Liver (tissue), 10 donors: ENCODE measurements at places on chromosomes 11 and 22. TPM values are rescaled to one million over a fixed set of nuclear protein-coding genes. Genes with fewer than 3 reads are reported as not detected.
A peak's percentile ranks its signal among the peaks of the same experiment; 100 is the strongest.

Gene TRIM48
- total RNA-seq, result not detected

Gene TAGLN
- 168 TPM for total RNA-seq

Gene C11orf52
- 5.1 TPM for total RNA-seq

Gene SSTR3
- not detected for total RNA-seq

Gene IGF2
- 70.5 TPM for total RNA-seq

Gene NXPE1
- not detected for total RNA-seq

Gene OR8G1
- not detected for total RNA-seq

Gene MS4A12
- not detected for total RNA-seq

Gene CBLIF
- total RNA-seq, result not detected

Gene PRODH
- 4.1 TPM for total RNA-seq

- no peak for DNase-seq
Observed at GRCh38 chr11:124875401-124875800, 10.2 kb downstream of the ROBO3 start.

- DNase-seq, result no peak
Observed at GRCh38 chr22:37776639-37777005, 31.1 kb upstream of the GCAT start.

DNA sequence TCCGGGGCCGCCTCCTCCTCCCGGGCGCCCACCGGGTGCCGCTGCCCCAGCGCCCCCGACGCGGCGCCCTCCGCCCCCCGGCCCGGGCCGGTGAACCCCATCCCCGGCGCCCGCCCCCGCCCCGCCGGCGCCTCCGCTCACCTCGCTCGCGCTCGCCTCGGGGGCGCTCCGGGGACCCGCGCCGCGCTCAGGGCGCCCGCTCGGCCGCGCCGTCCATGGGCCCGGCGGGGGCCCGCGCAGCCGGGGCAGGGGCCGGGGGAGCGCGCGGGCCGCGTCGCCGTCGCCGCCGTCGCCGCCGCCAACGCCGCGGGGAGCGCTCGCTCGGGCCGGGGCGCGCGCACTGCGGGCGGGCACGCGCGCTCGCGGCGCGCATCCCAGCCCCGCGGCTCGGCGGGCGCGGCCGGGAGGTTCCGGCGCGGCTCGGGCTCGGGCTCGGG lies 293 bp downstream of the DUSP8 start:
- DNase-seq, result no peak

GRCh38 chr11:118837868-118838267 lies 45.8 kb upstream of the CXCR5 start:
- no peak for DNase-seq

- DNase-seq, result no peak
Observed at GRCh38 chr11:102751673-102752072, 26.9 kb upstream of the MMP8 start.

GRCh38 chr11:59102259-59102765 lies 4.7 kb upstream of the FAM111B start:
- DNase-seq, result peak; percentile 46

DNA sequence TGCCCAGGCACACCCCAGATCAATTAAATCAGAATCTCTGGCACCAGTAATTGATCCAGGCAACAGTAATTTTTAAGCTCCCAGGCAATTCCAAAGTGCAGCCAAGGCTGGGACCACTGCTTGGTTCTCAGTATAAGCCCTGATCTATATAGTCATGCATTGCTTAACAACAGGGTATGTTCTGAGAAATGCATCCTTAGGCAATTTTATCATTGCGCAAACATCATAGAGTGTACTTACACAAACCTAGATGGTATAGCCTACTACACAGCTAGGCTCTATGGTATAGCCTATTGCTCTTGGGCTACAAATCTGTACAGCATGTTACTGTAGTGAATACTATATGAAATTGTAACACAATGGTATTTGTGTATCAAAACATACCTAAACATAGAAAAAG lies 651 bp upstream of the C11orf42 start:
- no peak for DNase-seq

- DNase-seq, result no peak
Observed at GRCh38 chr11:96284917-96285316, 58.1 kb downstream of the MAML2 start.

GRCh38 chr11:10537600-10537999 lies 3.4 kb downstream of the RNF141 start:
- DNase-seq, result no peak

GRCh38 chr11:103807806-103808205 lies 228.6 kb upstream of the DDI1 start:
- no peak for DNase-seq

- no peak for DNase-seq
Observed at GRCh38 chr11:63504933-63505586, 824 bp upstream of the LGALS12 start.

DNA sequence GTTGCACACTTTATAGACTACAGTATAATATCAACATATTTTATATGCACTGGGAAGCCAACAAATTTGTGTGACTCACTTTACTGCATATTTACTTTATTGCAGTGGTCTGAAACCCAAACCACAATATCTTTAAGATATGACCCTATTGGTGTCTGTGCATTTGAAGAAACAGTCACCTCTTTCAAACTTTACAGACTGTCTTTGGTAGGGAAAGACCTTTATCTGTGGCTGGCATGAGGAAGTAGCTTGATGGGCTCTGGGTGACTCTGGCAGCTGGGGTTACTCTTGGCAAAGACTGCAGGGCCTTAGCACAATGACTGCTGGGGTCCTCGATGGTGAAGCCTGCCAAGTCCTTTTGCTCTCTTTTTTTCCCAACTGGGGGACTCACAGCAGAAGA lies 21.3 kb upstream of the ABTB2 start:
- no peak for DNase-seq

DNA sequence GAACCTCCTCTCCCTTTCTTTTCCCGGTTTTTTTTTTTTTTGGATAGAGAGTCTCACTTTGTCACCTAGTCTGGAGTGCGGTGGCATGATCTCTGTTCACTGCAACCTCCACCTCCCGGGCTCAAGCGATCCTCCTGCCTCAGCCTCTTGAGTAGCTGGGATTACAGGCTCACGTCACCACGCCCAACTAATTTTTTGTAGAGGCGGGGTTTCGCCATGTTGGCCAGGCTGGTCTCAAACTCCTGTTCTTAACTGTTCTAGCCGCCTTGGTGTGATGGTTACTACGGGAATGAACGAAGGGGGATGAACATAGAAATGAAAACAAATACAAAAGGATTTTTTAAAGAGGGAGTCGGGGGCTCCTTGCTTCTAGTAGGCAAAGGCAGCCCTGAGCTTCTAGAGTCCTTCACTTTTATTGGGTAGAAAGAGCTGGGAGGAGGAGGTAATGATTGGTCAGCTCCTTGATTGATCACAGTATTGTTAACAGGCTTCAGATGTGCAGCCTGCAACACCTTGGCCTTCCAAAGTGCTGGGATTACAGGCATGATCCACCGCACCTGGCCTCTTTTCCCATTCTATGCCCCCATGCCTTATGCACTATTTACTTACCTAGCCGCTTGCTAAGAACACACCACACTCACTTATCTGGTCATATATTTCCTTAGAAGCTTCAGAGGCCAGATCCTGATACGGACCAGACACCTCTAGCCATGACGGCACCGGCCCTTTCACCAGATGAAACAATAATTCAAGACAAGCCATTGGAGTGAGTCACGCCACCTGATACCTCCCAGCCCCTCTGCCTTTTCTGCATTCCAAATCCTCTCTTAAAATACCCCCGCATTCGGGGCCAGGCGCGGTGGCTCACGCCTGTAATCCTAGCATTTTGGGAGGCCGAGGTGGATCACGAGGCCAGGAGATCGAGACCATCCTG lies 20.7 kb downstream of the SUSD2 start:
- no peak for DNase-seq

DNA sequence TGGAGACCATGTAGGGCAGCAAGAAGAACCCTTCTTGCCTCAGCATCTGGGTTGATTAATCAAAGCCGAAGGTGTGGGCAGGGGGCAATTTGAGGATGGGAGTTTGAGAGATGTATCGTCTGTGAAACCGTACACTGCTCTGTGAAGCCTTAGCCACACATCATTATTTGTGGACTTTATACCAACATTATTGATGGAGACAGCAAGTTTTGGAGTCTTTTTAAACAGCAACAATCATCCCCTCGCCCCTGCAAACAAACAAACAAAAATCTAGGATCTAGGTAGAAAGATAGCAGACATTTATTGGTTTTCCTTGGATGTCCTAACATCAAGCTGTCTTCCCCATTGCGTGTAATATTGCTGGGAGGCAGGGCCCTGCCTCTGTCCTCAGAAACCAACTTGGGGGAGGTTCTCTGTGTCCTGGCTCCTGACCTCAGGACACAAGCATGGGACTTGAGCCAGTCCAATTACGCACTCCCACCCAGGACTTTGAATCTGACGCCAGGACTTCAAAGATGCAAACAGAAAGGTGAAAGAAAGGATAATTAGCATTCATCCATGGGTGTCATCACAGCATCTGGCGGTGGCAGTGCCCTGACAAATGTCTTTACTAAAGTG lies 61.6 kb upstream of the PLET1 start:
- DNase-seq, result no peak

- DNase-seq, result no peak
Observed at GRCh38 chr11:83284501-83285150, 1.5 kb downstream of the CCDC90B start.

DNA sequence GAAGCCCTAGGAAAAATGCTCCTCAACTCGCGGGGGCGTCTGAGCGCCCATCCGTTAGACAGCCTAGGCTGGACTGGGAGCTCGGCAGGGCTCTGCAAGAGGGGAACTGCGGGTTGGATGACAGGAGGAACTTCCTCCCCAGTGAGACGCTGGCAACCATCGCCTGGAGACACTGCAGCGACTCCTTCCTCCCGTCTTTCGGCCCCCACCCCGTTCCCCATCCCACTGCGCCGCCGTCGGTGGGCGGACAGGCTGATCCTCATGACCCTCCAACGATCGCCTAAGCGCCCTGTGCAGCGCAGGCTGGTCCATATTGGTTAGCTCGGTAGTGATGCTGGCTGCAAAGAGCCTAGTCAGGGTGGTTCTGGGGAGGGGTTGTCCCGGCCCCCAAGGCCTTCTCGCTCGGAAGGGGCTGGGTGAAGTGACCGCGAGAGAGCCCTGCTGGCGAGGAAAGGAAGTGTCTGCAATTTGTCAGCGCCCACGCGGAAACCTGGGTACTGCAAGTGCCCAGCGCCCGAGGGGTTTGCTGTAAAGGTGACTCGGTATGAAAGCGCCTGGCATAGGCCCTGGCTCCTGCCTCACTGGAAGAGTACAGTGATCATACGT lies 638 bp downstream of the NRGN start:
- no peak for DNase-seq

GRCh38 chr11:77046060-77046501 lies 11.9 kb downstream of the B3GNT6 start:
- DNase-seq, result peak; percentile 78

DNA sequence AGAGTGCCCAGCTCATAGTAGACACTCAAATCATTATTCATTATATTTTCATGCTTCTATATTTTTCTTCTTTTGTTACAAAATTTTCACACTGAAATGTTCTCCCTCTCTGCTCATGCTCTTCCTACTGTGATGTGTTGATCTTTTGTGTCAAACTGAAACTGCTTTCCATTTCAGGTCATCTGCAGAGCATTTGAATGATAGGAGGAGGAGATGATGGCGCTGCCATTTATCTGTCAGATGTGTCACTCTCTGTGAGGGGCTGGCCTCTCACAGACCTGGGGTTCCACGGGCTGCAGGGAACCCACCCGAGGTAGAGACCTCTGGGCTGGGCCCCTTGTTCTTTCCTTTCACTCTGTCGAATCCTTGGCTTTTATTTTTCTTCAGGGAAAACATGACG lies 41.1 kb downstream of the OR10A6 start:
- no peak for DNase-seq

DNA sequence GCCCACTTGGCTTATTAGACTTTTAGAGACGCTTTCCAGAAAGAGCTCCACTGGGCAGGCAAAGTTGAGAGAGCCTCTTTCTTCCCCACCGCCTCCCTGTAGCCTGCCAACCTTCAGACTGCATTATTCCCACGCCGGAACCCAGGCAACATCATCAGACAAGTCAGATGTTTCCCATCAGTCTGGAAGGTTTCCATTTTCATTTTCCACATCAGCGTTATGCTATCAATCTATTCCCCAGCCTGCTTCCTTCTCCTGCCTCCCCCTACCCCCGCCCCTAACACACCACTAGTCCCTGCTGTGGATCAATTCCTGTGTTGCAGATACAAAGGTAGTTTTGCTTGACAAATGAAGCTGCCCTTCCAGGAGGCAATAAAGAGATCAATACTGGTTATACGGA lies 184.8 kb downstream of the DSCAML1 start:
- DNase-seq, result no peak

GRCh38 chr11:121344824-121345223 lies 52.3 kb downstream of the SC5D start:
- DNase-seq, result no peak

DNA sequence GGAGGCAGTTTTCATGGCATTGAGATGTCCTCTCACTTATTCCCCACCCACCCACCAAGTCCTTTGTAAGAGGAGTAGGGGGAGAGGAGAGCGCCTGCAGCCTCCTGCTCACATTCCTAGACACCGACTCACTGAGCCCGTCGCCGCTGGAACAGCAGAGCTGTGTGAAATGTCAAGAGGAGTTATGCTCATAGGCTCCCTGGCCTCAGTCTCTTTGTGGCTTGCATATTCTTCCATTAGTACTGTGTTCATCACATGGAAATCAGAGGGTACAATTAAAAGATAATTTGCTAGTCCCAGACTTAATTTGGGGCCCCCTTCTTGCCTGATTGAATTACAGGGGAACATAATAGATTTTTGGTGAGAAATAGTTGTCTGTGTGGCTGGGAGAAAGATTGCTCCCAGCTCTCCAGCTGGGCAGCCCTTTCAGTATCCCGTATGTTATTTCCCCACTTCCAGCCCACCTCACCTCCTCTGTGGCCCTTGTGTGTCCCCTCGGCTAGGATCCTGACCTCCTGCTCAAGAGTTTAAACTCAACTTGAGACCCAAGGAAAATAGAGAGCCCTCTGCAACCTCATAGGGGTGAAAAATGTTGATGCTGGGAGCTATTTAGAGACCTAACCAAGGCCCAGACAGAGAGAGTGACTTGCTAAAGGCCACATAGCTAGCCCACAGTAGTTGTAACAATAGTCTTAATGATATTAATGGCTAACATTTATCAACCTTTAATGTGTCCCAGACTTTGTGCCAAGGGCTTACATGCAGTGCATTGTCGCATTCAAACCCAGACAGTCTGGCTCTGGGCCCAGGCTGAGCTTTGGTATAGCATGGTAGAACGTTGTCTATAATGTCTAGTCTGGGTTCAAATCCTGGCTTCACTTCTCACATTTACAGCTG lies 32.2 kb downstream of the LIMK2 start:
- no peak for DNase-seq
